ENCODE measurements at places on chromosomes 16 and 17.

- DNase-seq = no peak
These were observed 57.3 kb upstream of the AMZ2 start for GRCh38 chr17:68190495-68190894.

GRCh38 chr16:28210264-28210663, 1.5 kb downstream of the XPO6 start:
- no peak for DNase-seq

GRCh38 chr17:59631276-59631675, 11.6 kb downstream of the CLTC start:
- no peak for DNase-seq

GRCh38 chr16:81060576-81061306, 16.3 kb downstream of the C16orf46 start:
- no peak for DNase-seq

- peak; percentile 78 for DNase-seq
These were observed 70.1 kb upstream of the CREBBP start for GRCh38 chr16:3950343-3951193.

- no peak for DNase-seq
These were observed 143.9 kb upstream of the SHISA6 start for GRCh38 chr17:11097121-11097520.

DNA sequence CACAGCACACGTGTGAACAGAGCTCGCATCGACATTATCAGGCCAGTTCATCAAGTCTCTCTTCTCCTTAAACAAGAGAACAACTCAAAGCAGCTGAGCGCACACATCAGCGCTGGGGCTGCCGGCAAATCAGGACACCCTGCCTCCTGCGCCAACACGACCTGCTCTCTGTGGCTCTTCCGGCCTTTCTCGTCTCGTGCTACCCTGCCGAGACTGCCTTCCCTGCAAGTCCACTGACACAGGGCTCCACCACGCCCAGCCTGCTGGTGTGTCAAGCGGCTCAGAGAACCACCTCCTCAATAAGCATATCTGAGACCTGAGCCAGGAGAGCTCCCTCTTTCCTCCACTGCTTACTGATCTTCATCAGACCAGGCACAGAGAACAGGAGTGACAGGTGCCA, 96.9 kb downstream of the ZNF778 start:
- no peak for DNase-seq

- DNase-seq = no peak
These were observed 191.0 kb downstream of the PRKCA start for GRCh38 chr17:66493283-66494019.

Measured in HS-27A (cell line).